ENCODE measurements at places on chromosomes 16 and 17. TPM values are rescaled to one million over a fixed set of nuclear protein-coding genes. Genes with fewer than 3 reads are reported as not detected.

CBLN1 gene
- total RNA-seq, result 0.06 TPM

SLC39A11 gene
- 17.0 TPM for total RNA-seq

MYCBPAP gene
- total RNA-seq, result 0.45 TPM

OTOP3 gene
- not detected for total RNA-seq

TEX19 gene
- 0.31 TPM for total RNA-seq

ACSF2 gene
- total RNA-seq, result 10.0 TPM

Measured in A549 treated with DMSO at 1 μM for 4 hours (cell line).